ENCODE measurements at places on chromosomes 2 and 18.

- DNase-seq: no peak
These were observed 30.1 kb upstream of the PID1 start for GRCh38 chr2:229301237-229301636.

DNA sequence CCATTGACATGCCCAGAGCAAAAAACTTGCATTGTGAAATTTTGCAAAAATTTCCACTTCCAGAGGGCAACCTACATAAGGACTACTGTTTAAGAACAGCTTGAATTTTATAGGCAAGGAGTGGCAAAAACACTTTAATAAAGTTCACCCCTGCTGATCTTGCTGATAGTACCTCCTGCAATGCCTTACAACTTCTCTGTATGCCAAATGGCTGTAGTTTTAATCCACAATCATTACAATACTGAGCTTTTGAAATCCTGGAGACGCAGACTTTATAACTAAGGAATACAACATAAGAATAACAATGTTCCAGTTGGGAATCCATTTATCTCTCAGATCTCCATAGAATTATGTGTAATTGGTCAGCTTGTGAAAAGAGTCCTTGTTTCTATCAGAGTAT lies 247.5 kb downstream of the KCNJ3 start:
- DNase-seq: no peak

DNA sequence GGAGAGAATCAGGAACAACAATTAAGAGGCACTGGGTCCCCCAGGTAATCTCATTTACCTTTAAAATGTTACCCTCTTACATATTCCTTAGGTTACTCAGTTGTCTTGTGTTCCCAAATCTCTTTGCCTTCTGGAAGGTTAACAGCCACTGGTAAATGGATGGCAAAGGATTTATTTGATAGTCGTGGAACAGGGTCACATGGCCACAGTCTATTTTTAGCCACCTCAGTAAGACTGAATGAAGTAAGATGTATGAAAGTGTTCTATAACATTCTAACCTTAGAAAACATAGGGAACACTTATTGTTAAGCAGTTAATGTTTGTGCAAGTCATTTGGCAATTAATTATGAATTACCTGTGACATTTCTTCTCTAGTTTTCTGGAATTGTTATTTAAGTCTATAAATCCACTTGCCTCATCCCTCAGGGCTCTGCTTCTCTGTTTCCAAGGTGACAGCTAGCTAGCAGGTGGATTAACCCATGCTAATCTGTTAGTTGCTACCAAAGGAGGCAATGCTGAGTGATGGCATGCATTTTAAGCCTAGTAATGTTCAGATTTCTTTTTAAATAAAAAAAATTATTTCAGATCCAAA lies 211.0 kb downstream of the PIK3C3 start:
- DNase-seq: no peak

- DNase-seq: no peak
These were observed 79.2 kb downstream of the NDUFA10 start for GRCh38 chr2:239945751-239946561.

DNA sequence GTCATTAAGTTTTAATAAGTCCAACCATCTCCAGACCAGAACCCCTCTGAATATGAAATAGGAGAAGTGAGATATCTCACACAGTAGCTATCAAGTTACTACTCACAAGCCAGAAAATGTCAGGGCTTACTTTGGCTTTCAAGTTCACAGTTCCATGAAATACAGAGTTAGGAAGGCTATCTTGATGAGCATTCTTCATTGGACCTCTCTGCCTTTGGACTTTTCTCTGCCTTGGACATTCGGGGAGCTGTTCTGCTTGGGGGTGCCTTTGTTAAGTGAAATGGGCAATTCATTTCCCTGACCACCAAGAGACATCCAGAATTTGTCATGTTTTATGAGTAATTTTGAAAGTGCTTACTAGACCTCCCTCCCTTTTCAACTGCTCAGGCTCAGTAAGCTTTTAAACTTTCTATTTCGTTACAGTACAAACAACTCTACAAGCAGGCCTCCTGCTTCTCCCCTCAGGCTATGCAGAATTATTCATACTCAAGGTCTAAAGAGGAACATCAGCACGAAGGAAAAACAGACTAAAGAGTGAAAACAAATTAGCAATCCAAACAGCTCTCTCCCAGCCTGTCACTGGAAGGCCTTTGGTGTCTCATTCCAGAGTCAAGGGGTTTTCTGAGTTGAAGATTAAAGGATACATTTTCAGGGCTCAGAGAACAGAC lies 95.3 kb downstream of the MREG start:
- no peak for DNase-seq

- no peak for DNase-seq
These were observed 216.9 kb upstream of the TNP1 start for GRCh38 chr2:217076657-217077232.

DNA sequence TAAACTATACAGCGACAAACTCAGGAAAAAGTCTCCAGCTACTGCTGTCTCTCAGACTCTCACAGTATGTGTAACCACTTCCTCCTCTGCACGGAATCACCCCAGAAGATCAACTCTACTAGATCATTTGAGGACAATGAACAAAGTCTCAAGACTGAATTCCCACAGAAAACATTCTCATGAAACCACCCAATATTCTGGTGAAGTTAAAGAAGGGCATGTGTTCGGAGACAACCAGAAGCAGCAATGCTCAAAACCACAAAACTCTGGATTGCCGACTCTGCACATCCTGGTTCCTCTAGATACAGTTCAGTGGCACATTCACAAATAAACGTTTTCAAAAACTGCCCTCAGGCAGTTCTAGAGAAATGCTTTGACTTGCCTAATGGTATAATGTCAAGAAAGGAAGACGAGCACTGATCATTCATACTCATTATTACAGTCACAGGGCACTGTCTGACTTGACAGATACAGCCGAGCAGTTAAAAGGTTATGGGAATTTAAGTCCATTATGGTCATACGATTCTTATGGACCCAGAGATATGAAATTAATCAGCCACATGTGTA lies 91.9 kb upstream of the STK17B start:
- DNase-seq: no peak

DNA sequence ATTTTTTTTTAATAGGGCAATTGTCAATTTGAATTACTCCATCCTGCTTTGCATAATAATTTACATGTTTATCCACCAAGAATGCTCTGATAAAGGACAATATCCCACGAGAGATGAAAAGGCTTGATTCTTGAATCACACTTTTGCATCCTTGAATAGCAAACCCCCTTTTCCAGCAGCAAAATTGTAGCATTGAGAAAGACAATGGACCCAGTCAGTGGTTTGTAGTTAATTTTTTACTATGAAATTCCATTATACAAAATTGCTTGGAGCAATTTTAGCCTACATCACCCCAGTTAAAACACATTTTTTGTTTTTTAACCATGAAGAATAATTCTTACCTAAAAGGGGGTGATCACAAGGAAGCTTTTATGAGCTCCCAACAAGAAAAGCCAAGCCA lies 255.1 kb downstream of the RND3 start:
- no peak for DNase-seq

DNA sequence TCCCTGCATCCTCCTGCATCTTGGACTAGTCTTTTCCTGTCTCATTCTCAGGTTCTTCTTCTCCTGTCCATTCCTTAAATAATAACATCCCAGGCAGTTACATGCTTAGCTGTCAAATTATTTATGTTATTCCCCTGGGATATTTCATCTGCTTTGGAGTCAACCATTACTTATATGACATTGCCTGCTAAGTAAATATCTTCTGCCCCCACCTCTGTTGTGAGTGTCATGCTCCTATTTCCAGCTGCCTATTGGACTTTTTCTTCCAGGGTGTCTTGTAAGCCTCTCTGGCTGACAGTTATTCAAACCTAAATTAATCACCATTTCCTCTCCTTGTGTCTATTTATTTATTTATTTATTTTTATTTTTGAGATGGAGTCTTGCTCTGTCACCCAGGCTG lies 124.7 kb upstream of the RASGRP3 start:
- no peak for DNase-seq

DNA sequence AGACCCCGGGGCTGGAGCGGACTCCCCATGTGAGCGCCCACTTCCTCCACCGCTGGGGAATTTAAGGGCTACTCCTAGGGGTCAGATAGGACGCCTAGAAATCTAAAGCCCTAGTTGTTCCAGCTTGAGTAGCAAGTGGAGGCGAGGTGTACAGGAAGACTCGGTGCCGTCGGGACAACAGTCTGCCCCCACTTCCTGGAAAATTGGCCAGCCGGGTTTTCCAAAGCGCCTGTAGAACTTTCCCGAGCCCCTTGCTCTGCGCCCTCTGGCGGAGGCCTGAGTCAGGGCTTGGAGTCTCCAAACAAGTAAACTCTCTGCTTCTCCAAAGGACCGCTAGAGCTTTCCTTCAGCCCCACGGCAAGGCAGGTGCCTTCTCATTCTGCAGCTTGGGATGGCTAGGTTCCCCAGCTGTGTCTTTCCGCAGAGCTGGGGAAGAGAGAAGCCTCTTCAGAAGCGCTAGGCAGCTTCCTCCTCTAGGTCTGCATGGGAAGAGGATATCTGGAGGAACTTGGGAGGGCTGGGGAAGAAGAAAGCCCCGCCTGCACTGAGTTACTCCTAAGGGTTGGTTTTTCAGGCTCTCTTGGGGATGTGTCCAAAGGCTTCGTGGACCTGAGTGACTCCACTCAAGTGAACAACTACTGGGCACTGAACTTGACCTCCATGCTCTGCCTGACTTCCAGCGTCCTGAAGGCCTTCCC lies 681 bp downstream of the SPR start:
- DNase-seq: peak; percentile 74

DNA sequence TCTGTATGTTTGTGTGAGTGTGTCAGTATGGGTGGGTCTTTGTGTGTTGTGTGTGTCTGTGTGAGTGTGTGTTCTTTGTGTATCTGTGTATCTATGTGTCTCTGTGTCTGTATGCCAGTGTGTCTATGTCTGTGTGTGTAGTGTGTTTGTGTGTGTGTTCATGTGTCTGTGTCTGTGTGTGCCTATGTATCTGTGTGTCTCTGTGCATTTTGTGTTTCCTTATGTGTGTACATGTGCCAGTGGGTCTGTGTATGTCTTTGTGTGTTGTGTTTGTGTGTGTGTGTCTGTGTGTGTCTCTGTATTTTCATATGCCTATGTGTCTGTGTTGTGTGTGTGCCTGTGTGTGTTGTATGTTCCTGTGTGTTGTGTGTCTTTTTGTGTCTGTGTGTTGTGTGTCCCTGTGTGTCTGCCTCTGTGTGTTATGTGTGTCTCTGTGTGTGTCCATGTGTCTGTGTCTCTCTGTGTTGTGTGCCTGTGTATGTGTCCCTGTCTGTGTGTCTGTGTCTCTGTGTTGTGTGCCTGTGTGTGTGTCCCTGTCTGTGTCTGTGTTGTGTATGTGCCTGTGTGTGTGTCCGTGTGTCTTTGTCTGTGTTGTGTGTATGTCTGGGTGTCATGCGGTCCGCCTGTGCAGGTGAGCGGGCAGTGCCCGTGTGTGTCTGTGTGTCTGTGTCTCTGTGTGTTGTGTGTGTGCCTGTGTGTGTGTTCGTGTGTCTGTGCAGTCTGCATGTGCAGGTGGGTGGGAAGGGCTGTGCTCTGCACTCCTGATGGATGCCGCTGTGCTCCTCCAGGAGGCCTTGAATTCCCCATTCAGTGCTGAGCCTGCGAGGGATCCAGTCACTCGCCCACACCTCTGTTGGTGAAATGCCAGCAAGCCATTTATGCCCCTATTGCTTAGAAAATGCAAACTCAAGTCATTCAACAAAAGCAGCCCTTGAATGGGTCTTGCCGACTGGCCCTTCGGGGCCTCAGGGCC lies 37.4 kb downstream of the KLHL29 start:
- DNase-seq: no peak

GRCh38 chr2:125711075-125711474 lies 944.9 kb upstream of the GYPC start:
- DNase-seq: no peak

DNA sequence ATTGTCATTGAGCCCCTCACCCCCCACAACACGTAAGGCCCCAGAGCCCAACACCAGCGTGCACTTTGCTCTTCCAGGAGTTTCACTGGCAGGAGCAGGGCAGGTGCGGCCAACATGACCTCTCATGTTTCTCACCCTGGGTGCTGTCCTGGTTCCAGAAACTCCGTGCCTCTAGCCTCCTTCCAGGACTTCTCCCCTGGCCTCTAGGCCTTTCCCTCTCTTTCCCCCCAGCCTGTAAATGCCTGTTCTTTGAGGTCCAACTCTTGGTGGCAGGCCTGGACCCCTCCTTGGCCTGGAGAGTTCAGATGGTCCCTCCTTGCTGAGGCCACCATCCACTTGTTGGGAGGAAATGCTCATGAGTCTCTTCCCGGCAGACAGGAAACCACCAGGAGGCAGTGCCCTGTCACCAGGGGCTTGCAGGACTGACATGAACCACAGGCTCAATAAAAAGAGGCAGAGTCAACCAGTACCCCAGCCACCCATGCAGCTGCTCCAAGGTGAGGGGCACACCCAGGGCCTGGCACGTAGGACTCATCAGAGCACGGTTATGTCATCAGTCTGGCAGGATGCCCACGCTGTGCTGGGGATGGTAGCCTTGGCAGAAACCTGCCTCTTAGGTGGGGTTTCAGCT lies 1.5 kb downstream of the MALL start:
- no peak for DNase-seq

- peak; percentile 98 for DNase-seq
These were observed 187.1 kb downstream of the ZBTB7C start for GRCh38 chr18:48222118-48222517.

GRCh38 chr2:68000170-68000825 lies 62.5 kb downstream of the C1D start:
- no peak for DNase-seq

DNA sequence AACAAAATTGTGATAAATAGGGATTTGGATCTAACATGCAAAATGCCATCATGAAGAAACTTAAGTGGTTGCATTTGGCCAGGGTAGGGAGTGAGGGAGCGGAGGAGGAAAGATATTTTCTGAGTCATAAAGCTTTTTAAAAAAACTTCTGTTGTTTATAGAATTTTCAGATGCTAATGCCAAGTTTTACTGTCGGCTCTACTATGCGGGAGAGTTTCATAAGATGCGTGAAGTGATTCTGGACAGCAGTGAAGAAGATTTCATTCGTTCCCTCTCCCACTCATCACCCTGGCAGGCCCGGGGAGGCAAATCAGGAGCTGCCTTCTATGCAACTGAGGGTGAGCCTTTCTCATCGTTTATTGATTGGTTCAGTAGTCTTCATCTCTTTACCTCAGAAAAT lies 56.0 kb upstream of the PTH2R start:
- DNase-seq: no peak

- DNase-seq: no peak
These were observed 100.1 kb downstream of the SLC25A12 start for GRCh38 chr2:171793691-171794678.

DNA sequence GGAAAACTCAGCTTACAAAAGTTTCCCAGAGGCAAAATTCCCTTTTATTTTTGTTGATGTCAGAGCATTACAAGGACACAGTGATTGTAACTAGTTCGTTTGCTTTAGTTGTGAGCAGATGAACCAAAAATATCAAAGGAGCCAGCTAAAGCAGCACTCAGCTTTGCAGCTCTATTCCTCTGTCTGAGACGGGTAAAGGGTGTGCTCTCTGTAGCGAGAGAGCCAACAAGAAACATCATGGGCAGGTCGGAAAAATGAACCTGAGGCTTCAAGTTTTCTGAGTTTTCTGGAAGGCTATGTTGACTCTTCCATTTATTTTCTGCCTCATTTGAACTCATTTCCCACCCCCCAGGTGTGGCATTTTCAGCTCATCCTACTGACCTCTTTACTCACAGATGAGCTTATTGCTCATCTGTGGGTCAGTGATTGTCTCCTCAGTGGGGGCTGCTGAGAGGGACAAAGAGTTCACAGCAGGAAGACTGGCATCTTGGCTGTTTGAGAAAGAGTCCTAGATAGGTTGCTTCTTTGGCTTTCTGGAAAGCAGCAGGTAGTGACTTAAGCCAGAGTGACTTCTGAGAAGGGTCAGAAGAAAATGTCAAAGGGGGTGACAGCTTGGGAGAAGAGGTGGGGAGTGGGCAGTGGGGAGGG lies 66.6 kb upstream of the EPC2 start:
- DNase-seq: no peak
